Activated naive CD4-positive, alpha-beta T cell treated with anti-CD3 and anti-CD28 coated beads for 36 hours (primary cell): ENCODE measurements at places on chromosomes 16 and 17. TPM values are rescaled to one million over a fixed set of nuclear protein-coding genes. Genes with fewer than 3 reads are reported as not detected.
A peak's percentile ranks its signal among the peaks of the same experiment; 100 is the strongest.

Gene CDK5R1
- 50.6 TPM for total RNA-seq

DNA sequence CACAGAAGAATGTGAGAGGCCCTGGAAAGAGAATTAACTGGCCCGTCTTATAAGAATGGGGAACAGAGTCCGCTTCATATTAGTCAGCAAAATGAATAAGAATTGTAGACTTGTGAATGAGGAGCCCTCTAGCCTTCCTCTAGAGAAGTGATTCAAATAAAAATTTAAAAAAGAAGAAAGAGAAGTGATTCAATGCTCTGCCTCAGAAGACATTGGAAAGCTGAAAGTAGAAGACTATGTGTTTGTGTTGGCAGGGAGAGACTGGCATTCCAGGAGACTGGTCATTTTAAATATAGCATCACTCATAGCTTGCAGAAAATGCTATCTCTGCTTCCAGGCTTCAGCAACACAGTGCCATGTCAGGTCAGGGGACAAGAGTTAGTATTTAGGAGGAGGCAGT lies 190.6 kb upstream of the HS3ST3A1 start:
- no peak for DNase-seq

DNA sequence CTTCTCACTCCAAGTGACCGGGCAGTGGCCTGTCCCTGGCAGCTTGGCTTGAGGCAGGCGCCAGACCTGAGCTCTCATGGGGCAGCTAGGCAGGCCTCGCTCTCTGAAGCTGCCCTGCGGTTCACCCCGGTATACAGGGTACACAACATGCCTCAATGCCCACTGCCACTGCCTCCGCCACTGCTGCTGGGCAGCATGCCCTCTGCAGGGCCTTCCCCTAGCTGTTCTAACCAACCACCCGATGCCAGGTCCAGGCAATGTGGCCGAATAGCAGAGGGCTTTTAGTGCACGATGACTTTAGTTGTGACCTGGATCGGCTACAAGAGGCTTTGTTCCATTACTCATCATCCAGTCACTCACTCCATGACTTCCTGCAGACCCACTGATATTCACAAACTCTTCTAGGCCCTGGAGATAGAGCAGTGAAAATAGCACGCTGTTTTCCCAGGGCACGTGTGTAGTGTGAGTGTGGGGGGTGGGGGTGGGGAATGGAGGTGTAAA lies 19.7 kb downstream of the CDC42EP4 start:
- no peak for DNase-seq

DNA sequence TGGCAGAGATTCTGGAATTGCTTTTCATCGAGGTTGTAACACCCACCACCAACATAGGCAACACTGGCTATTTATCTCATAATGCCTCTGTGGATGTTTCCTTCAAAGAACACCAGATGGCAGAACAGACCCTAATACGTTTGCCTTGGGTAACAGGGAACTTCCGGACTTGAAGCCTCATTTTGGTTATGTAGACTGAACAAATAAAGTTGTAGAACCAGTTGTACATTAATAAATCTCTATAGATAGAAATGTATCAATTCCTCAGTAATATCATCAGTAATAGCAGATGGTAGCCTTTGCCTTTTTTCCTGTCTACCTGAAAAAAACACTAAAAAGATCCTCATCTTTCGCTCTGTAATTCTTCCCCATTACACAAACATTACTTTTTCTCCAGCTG lies 25.9 kb upstream of the APOH start:
- peak; percentile 56 for DNase-seq

Gene SULT1A1
- total RNA-seq = 10.8 TPM

- DNase-seq = no peak
These were observed 7.6 kb downstream of the PHB1 start for GRCh38 chr17:49407086-49407485.

Gene TBC1D3D
- 0.26 TPM for total RNA-seq

Gene NLGN2
- 8.9 TPM for total RNA-seq

DNA sequence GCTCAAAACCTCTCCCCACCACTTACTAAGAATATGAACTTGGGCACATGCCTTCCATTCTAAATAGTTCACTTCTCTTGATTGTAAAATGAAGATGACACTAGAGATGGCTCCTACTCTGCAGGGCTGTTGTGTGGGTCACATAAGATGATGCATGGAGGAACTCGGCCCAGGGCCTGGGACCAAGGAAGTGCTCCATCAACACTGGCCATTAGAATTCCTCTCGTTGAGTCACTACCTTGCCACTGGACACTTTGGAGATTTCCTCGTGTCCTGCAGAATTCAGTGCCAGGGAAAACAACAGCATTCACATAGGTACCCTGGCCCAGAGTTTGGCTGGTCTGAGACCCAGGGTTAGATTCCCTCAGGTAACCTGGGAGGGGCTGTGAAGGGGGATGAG lies 18.6 kb downstream of the HNF1B start:
- no peak for DNase-seq

- DNase-seq = no peak
These were observed 6.7 kb downstream of the RPRML start for GRCh38 chr17:46972346-46972745.

Gene KRTAP1-3
- not detected for total RNA-seq
